ENCODE measurements at places on chromosomes 6 and 20.

- no peak for DNase-seq
Measured at GRCh38 chr6:68476611-68477010, 158.5 kb upstream of the ADGRB3 start.

DNA sequence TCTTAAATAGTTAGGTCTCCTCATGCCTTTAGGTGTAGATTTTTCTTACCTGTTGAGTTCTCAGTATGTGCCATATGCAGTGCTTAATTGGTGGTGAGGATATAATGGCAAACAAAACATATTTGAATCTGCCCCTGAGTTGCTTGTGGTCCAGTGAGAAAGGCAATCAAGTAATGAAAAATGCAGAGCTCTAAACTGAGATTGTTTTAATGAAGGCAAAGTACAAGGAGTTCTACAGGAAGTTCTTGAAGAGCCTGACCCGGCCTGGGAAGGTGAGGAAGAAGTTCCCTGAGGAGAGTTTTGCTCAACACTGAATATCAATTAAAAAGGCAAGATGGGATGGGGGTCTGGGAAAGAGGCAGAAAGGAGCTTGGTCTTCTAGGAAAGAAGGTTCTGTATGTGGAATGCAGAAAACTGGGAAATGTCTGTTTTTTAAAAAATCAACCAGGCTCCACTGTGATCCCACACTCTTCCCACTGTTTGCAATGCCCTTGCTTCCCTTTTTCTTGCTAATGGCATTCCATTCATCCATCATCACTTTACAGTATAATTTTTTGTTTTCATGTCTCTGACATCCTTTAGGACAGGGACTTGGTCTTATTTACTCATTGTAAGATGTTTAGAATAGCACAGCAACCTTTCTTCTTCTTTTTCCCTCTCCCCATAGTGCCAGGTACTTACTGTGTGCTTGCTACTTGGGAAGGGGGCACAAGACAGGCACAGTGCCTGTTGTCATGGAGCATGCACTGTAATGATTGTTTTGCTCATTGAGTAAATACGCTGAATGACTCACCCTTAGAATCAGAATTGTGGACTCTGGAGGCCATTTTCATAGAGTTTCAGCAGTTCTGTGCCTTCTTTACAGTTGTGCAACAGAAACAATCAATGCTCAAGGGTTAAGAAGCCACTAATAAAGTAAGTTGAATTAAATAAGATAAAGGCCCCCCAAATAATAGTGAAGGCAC is 64.3 kb downstream of the ANKS1A start:
- DNase-seq = no peak

DNA sequence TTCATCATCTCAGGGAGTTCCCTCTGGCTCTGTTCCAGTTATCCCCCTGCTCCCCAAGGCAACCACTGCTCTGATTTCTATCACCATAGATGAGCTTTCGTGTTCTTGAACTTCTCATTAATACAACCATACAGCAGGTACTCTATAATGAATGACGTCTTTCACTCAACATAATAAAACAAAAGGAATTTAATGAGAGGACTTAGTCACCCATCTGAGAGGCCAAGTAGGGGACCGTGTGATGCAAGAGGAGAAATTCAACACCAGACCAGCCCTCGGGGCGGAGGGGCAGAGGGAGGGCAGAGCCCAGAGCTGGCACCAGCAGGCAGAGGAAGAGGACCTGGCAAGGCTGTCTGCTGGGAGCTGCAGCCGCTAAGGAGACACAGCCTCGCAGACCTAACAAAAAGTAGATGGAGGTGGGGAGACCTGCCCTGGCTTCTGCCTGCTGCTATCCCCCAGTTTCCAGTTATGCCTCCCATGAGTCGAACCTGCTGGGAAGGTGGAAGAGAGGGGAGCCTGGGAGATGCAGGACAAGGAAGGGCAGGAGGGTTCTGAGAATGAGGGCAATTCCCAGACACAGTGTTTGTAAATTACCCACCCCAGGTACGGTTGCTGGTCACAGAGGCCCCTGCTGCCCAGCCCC is 13.8 kb downstream of the CCN5 start:
- DNase-seq = peak; percentile 68

- DNase-seq = no peak
Measured at GRCh38 chr20:52913650-52914387, 58.3 kb upstream of the TSHZ2 start.

GRCh38 chr20:32945710-32946221 is 58.5 kb downstream of the SUN5 start:
- no peak for DNase-seq

DNA sequence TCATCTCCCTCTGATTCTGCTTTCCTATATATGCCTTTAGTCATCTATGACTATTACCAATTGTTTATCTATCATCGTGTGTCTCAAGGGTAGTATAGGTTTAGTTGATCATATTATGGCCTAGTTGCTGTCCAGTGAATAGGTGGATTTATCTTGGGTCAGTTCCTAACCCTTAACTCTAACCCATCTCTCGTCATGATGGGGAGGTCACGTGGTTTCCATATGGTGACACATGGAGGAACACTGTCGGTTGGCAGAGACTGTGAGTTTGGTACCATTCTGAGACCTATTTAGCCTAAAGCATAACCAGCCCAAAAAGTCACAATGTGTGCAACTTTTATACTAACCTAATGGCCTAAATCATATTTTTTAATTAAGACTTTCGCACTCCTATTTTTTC is 103.5 kb downstream of the SAMD5 start:
- DNase-seq = no peak

DNA sequence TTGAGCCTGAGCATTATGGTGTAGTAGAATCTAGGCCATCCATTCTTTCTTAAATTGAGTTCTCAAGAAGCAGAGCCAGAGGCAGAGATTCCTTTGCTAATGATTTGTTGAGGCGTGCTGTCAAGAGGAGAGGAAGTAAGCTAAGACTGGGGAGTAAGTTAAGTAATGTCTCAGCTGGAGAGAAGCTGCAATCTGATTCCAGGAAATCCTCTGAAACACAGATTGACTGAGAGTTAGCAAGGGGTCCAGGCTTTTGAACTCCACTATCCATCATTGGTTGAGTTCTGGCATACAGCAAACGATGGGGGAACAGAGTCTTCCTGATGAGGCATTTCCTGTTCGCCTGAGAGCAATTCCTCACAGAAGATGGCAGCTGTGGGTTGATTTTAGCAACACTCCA is 207.4 kb upstream of the RAB32 start:
- DNase-seq = no peak

DNA sequence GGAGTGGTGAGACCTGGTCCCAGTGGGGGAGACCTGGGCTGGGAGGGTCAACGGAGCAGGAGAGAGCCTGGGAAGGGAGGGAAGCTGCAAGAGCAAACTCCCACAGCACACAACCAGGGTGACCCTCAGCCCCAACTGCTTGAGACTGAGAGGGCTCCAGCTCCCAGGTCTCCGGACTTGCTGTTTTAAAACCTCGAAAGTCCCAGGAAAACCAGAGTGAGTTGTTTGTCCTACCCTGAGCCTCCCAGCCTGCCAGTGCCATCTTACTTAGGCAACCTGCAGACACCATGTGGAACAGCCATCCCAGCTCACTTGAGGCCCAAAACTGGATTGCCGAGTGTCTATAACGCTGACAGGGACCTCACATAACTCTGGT is 4.8 kb upstream of the NTSR1 start:
- no peak for DNase-seq

DNA sequence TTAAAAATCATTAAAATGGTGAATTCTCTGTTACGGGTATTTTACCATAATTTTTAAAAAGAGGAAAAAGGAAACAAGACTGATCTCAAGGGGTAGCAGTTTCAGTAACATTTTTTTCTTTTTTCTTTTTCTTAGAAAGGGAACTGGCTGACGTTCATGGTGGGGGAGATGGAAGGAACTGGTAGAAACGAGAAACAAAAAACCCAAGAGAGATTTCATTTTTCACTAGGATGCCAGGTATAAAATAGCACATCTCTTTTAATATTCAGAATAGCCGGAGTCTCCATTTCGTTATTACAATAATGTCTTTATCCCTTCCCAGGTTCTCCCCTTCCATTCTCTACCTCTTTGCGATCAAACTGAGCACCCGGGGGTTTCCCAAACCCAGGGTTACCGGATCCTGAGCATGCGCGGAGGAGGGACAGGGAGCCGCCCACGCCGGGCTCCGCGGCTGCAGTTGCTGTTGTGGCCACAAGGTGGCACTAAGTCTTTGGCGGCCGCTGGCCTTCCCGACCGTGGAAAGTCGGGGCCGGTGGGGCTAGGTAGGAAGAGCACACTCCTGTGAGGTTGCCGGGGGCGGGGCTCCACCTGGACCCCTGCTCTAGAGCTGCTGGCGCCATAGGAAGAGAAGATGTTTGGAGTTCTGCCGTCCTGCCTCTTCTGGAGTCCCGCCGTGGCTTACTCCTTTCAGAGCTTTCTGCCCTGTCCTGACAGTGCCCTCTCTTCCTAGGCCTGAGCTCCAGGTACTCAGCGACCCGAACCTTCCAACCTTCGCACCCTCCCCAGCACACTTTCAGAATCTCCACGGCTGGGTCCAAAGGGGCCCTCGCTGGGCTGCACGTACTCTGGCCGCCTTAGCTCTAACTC is 146.8 kb downstream of the SH3BGRL2 start:
- DNase-seq = peak; percentile 57

- no peak for DNase-seq
Measured at GRCh38 chr20:12883507-12883885, 125.3 kb upstream of the SPTLC3 start.

GRCh38 chr6:139242457-139243240 is 49.1 kb downstream of the TXLNB start:
- no peak for DNase-seq

DNA sequence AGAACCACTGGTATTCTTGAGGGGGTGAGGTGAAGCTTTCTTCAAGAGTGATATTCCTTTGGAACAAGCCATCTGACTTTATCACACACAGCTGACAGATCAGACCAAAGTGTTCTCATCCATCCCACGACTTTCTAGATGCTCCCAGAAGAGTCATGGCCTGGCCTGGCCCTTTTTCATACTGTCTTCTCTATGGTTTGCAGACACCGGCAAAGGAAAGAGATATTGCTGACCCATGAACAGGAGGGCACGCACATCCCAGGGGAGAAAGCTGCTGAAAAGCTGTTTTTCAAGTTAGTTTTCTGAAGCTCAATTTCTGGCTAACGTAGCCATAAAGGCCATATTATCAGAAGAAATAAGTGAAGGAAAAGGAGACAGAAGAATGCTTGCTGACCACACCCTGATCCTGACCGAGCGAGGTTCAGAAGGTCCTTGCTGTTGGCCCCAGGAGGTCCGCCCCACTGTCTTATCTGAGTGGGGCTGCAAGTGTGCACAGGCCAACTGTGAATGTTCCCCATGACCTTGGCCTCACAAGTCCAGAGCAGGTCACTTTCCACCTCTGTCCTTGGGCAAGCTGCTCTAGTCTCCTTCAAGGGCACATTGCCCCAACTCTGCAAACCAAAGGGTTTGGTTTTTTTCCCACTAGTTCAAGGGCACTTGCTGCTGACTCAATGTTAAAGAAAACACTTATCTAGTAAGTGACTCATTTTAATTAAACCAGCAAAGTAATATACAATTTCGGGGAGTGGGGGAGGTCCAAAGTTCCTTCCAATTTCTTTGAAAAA is 2.0 kb downstream of the ACSS1 start:
- no peak for DNase-seq

GRCh38 chr6:56713254-56713672 is 70.6 kb upstream of the DST start:
- no peak for DNase-seq
